ENCODE measurements at places on chromosomes 11 and 22.

DNA sequence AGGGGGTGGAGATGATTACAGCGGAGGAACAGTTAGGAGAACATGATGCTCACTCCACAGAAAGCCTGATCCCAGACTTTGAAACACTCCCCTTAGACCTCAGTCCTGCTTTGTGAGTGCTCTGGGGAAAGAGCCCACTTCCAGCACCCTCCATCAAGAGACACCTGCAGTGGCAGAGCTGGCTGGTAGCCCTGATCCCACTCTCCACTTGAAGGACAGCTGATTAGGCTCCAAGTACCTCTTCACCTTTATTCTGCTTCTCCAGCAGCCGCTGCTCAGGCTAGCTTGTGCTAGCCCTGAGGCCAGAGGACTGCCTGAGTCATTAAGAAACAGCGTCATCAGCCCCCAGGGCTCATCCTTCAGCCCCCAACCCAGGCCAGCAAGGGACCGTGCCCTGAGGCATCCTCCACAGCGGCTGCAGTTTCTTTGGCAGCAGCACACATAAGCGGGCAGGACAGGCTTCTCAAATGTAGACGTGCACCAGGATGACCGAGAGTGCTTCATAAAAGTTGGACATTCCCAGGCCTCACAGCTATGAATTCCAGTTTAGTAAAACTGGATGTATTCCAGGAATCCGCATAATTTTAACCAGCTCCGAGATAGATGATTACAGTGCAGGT, 146.0 kb upstream of the TBCEL start:
- DNase-seq, result no peak

DNA sequence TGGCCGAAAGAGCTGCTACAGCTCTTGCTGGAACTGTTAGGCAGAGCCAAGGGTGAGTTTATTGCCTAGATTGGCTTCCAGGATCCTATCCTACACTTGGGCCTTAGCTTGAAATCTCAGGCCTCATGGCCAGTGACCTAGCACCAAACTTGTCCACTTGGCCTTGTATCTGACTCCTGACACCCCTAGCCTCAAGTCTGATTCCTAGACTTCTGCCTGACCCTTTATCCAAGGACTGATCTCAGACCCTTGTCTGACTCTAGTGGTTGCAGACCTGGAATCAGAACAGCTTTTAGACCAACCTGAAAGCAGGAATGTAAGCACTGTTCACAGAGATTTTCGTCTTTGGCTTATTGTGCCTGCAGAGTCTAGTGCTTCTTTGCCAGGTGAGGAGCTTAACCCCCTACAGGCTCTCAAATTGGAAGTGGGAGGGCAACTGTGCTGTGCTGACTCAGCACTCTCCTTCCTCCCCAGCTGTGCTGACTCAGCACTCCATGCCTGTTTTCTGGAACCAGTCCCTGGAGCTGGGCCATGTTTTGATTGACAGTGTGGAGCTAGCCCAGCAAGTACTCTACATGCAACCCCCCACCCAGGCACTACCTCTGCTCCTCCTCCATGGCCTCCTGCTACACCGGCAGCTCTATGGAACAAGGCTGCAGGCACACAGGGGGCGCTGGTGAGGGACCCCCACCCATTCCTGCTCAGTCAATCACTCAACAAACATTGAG, 35.1 kb downstream of the RRP8 start:
- no peak for DNase-seq

DNA sequence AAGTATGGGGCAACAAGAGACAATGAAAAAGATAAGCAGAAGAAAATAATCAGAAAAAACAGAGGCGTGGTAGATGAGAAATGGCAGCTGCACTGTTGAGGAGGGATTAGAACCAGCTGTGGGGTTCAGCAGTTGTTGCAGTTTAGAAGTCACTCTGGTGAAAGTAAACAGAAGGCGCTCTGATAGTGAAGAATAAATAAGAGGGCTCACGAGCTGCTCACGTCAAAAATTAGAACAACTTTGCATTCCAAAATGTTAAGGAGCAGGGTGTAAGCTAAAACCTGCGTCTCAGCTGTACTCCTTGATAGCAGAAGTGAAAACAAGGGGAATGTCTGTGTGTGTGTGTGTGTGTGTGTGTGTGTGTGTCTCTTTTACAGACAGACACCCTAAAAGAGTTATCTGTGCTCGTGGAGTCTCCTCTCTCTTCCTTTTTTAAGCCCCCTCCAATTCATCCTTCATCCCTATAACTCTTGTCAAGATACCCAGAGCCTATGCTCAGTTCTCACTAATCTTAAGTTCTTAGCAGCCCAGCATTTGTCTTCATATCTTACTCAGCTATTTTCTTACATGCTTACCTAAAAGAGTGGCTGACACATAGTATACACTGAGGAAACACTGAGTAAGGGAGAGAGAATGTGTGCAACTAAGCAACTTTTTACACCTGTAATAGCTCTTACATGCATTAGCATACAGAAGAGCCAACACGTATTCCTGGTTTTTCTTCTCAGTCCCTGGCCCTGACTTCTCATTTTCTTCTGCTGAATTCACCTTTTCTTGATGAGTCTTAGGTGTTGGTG, 8.9 kb downstream of the TTC17 start:
- no peak for DNase-seq

- DNase-seq, result no peak
Observed at GRCh38 chr11:74417379-74417804, 19.2 kb upstream of the PGM2L1 start.

DNA sequence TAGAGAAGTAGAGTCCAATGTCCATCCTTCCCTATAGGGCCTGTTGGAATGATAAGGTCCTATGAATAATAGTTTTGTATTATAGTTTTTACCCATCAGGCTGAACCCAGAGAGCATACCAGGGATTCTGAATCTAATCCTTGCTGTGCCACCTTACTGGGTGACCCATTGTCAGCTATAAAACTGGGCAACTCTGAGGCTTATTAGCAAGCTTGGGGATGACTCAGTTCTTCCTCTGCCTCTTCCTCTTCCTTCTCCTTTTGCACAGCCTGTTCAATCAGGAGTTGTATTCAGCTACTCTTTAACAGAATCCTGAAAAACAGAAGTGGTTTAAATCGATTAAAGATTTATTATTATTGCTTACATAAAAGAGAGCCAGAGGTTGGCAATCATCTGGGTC, 8.9 kb downstream of the HEPHL1 start:
- DNase-seq, result no peak

All from globus pallidus (tissue), 1 donor.